ENCODE measurements at places on chromosomes 2 and 18.

GRCh38 chr2:190113000-190113399 lies 50.5 kb upstream of the MSTN start:
- no peak for DNase-seq

DNA sequence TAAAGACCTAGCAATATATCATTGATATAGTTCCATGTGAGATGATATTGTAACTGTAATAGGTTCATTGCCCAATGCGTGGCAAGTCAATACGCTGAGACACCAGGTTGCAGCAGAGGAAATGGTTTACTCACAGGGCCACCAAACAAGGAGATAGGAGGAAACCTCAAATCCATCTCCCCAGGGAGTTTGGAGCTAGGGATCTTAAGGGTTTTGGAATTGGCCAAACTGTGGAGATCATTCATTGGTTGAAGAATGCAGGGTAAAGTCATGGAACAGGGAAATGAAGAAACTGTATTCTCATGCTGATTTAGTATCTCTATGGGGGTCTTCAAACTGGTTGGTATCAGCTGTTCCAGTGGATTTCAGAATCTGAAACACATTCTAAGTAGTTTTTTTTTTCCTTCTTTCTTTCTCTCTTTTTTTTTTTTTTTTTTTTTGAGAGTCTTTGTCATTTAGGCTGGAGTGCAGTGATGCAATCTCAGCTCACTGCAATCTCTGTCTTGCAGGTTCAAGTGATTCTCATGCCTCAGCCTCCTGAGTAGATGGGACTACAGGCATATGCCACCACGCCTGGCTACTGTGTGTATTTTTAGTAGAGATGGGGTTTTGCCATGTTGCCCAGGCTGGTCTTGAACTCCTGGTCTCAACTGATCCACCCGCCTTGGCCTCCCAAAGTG lies 30.7 kb upstream of the PPM1B start:
- DNase-seq, result no peak

DNA sequence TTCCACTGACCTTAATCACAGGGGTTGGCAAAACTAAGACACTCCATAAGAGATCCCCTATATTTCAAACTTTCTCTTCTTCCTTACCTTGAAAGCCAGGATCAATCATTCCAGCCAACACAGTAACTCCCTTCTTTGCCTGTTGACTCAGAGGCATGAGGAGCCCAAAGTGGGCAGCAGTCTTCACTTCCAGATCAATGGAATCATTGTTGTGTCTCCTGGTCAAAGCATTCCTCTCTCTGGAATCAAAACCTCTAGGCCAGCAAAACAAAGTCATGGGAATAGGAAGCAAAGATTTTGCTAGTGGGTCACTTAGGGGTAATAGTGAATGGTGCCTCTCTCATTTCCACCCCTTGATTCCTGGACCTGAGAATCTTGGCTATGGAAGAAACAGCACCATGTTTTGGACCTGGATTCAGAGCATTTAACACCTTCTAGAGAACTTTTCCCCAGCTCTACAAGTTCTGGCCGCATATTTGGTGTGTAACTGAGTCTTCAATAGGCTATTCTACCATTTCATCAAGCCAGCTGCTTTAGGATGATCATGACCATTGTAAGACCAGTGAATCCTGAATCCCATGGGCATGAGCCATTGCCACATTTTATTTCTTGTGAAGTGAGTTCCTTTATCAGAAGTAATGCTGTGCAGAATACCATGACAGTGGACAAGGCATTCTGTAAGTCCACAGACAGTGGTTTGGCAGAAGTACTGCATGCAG lies 65.7 kb upstream of the SERPINE2 start:
- DNase-seq, result no peak

DNA sequence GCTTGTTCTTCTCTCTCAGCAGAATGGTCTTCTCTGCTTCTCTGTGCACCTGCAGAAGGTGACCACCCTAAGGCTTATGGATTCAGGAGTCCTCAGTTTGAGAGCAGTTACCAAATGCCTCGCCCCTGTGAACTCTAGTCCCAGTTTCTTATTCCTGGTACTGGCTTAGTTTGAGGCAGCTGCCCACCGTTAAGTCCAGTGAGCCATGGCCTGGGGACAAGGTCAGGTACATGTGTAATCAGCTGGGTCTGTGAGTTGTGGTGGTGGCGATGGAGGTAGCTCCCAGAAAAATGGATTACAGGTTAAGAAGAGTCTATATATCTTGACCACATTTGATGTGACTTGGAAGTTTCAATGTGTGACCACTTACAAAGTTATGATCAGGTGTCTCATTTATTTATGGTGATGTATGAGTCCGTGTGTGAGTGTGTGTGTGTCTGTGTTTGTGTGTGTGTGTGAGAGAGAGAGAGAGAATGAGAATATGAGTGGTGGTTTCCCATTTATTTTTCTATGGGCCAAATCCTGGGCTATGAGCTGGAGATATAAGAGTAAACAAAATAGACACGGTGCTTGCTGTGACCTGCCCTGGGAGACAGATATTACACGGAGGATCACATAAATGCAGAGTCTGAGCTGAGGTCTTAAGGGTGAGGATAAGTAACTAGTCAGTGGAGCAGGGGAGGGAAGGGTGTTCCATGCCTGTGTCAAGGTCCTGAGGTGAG lies 13.0 kb upstream of the IL1RN start:
- DNase-seq, result no peak

DNA sequence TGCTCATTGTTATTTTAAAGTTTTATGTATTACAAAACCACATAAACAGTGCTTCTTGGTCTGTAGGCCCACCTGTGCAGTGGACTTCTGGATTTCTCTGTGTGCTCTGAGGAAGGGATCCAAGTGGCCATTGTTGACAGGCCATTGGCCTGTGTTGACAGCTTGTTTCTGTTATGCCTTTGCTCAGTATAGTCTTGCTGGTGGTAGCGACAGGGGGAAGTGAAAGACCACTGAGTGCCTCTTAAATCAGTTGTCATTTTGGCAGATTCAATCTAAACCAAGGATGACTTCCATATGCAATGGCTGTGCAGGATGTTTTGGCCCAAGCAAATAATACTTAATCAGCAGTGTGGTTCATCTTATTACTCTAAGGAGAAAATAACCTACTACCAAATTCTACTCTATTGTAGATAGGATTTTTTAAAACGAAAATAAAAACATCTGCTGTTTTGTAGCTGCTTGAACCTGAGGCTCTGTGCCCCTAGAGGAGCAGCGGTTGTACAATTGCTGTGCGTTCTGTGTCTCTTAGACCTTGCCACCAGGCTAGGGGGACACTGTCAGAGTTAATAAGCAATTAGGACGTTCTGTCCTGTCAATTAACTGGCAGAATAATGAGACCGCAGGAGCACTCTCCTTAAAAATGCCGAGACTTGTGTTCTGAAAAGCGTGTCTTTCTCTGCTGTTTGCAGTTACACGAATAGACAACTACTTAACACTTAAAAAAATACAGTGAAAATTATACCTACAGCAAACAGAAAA lies 108.2 kb downstream of the RHBDD1 start:
- no peak for DNase-seq

DNA sequence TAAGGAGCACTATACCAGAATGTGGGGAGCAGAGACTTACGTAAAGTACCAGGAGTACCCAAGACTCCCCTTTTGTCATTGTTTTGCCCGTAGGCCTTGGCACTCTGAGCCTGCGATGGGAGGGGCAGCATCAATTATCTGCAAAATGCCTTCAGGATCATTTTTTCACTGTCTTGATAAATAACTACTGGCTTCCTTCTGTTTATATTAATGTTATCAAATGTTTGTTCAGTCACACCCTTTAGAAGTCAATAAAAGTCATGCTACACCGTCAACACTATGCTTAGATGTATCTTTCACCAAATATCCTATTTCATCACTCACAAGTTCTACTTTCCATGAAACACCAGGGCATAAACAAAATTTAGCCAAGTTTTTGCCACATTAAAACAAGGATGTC lies 116.3 kb downstream of the FSIP2 start:
- no peak for DNase-seq

- no peak for DNase-seq
These were observed 12.3 kb downstream of the MERTK start for GRCh38 chr2:111910609-111911277.

GRCh38 chr2:84441036-84441435 lies 18.0 kb downstream of the SUCLG1 start:
- no peak for DNase-seq

DNA sequence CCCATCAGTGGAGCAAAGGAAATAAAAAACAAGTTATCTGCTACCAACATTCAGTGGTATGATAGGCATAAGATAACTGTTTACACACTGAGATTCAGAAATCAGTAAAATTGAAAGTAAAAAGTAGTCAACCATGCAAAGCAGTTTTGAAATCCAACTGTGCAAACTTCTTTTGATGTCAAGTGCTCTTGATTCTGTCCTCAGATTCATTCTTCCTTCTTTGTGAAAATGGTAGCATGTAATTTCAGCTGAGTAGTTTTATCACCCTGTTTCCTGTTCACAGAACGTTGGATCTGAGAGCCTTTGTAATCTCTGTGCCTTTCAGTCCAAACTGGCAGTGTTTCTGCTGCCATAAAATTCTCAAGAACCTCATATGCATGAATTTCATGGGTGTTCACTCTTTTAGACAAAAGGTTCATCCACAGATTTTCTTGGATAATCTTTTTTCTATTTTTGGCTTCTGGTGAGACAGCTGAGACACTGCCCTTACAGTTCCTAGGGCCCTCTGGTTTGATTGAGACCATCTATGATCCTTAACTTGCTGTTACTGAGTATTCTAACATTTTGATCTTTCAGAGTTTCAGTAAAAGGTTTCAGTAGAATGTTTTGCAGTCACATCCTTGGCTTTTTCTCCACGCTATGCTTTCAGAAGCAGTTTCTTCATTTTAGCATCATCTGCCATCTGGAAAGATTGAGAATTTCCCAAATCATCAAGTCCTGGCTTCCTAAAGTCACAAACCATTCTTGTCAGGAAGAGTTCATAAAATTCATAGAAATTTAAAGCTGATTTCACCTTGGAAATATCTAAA lies 272.3 kb upstream of the EPHA4 start:
- no peak for DNase-seq

DNA sequence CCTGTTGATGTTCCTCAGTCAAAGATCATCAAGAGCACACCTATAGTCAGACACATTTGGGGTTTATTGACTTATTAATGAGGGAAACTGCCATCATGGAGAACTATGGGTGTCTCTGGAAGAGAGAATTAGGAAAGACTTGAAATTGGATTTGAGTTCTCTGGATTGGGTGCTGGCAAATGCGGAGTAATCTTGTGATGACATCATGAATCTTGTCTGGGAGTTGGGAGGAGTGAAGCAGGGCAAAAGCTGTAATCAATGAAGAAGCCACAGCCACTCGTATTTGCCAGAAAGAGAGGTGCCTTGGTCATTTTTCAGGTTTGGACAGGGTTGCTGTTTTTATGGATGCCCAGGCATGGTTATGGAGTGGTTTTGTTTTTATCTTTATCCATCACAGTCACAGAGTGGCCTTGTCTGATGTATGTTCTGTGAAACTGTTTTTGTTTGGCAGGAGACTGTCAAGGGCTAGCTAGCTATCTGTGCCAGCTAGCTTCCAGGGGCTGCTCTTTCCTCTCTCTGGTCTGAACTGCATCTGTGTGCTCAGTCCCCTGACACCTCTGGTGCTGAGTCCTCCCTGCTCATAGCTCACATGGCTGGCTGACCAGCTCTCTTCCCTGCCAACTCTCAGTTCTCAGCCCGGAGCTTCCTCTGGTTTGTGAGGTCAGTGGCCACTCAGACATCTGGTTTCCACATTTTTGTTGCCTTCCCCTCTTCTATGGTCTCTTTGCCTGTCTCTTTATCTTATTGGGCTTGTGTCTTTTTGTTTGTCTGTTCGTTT lies 193.4 kb upstream of the RMP24 start:
- DNase-seq, result no peak

DNA sequence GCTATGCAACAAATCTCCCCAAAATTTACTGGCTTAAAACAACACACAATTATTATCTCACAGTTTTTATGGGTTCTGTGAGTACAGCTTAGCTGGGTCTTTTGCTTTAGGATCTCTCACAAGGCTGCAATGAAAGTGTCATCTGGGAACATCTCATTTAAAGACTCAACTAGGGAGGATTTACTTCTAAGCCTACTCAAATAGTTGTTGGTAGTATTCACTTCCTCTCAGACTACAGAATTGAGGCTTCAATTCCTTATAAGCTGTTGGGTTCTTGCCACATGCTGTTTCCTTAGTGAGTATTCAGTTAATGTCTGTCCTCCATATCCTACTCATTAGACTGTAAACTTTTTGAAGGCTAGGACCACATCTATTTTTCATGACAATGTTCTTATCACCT lies 72.3 kb downstream of the MDH1 start:
- no peak for DNase-seq

DNA sequence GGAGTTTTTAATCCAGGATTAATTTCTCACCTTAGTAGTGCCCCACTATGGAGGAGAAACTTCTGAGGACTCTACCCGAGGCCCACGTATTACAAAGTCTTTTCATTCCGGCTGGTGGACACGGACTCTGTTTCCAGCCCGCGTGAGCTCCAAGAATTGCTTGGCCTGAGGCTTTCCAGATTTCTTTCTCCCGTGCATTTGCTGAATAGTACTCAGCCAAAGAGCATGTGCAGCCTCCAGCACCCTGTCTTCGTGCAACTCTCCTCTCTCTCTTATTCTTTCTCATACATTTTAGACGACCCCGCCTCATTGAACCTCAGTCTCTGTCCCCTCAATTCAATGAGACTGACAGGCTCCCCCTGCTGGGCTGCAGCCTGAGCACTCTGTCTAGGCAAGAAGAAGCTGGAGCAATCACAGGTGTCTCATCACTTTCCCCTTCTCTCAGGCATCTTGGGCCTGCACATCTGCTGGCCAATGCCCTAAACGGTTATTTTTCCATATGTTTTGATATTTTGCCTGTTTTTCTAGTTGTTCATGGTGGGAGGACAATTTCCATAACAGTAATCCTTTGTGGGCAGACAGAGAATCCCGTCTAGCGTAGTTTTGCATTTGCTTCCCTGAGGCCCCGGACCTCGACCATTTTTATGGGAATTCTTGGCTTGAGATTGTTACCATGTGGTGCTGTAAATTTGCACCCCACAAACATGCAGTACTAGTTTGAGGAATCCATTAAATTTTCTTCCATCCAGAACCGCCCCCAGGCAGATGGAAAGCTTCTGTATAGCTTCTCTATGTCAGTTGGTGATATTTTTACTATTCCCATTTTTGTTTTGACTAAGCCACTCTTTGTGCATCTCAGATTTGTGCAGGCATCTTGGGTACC lies 50.1 kb upstream of the LPIN2 start:
- no peak for DNase-seq

- DNase-seq, result no peak
These were observed 272.6 kb upstream of the UBE2E3 start for GRCh38 chr2:180707884-180708205.

DNA sequence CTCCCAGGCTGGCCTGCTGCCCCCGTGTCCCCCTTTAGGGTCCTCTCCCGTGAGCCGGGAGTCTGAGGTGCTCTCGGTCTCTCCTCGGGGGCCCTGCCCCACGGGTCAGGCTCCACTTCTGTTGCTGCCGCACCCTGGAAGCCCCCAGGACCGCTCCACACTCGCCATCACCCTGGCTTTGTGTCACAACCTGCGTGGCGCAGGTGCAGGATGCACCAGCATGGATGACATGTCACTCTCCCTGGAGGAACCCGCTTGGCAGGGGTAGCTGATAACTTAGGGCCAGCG lies 10.8 kb upstream of the ARHGEF4 start:
- no peak for DNase-seq

GRCh38 chr2:34652636-34653035 lies 1053.5 kb upstream of the FAM98A start:
- no peak for DNase-seq
